ENCODE measurements at places on chromosomes 11 and 22.

DNA sequence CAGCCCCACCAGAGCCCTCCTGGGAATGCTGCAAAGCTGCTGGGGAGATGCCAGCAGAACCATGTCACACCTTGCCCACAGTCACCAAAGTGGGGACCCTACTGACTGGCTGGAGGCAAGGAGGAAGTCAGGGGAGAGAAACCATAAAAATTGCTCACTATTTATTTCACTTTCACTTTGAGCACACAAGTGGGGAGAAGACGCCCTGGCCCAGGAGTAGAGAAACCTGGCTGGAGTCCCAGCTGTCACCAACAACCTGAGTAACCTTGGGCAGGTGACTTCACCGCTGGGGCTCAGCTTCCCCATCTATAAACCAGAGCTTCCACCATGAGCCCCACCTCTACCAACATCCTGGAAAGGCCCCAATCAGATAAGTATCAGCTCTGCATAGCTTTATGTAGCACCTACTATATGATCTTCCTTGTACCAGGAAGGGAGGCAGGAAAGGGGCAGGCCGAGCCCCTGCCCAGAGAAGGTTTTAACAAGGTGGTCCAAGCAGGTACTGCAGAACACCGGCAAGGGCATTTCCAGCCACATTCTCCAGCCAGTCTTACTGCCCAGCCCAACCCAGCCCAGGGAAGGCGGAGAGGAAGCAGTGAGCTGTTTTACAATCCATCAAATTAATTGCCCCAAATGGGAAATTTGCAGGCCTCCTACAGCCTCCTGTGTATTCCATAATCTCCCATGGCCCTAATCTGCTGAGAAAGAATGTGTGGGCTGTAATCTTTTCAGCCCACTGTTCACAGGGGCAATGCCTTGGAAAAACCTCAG, 27.6 kb downstream of the PLEKHA7 start:
- DNase-seq = no peak

- no peak for DNase-seq
These were observed 33.7 kb upstream of the PRR5 start for GRCh38 chr22:44668190-44668885.

DNA sequence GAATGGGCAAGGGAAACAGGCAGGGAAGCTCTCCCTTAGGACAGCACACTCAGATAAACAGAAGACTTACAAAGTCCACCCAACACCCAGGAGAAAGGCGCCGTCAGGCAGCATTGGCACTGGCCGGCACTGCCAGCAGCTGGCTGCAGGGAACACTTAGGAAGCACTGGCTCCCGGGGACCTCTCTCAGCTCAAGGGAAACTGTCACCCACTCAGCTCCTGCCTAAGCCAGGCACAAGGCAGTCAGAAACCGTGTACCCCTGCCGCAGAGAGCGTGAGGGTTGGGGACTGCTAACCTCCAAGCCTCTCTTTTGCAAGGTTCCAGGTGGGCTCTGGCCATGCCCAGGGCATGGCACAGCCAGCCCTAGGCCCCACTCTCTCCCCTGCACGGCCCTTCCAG, 64.7 kb downstream of the DGCR2 start:
- no peak for DNase-seq

DNA sequence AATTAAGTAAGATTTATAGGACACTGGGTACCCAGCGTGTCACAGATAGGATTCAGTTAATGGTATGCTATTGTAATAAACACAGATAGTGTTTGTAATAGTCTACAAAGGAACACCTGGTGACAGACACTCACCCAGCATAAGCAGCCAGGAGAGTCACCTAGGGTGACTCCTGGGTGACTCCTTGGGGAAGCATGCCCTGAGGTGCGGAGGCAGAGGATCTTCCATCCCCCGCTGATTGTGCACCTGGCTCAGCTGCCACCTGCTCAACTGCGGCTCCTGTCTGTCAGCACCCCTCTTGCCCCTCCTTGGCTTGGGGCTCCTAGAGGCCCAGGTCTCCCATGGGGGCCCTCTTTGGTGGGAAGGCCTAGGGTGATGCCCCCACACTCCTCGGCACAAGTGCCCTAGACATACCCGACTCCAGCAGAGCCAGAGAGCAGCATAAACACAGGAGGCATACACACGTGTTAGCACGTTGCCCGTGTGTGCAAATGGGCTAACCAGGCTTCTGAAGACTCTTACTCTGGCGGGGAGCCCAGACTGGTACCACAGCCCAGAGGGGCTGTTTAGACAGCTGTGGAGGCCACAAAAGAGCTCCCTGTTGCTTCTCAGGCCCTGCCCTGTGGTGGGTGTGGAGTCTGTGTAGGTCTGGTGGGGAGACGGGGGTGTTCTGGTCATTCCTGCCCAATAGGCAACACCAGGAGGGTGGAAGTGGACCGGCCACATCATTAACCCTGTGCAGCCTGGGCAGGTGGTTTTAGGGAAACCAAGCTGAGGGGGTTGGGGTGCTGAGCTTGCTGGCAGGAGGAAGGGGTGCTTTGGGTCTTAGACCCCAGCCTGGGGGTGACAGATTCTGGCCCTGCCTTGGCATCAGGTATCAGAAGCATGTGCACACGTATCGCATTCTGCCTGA, 3.0 kb downstream of the INPPL1 start:
- DNase-seq = no peak

DNA sequence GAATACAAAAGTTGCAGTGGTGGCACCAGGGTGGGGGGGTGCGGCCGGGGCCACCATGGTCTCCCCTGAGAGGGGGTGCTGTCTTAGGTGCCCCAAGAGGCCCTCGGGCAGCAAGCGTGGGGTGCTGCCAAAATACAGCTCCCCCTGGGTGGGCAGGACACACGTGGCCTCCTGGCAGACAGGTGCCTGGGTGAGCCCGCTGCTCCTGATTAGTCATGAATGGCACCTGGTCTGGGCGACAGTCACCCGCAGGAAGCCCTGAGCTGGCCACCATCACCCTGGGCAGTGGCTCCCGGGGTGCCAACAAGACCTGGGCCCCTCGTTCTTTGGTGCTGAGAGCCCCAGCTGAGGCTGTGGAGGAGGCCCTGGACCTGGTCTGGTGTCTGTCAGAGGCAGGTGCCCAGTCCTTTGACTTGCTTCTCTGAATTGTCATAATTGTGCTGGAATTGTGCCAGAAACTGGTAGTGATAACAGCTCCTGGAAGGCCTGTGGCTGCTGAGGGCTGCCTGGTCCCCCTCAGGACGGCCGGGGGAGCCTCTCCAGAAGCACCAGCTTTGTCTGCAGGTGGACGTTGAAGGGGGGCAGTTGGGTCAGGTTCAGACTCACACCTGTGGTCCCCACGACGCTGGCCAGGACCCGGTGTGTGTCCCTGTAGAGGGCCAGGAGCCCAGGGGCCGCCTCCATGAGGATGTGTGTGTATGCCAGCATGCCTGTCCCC, 14.8 kb downstream of the ALG12 start:
- DNase-seq = no peak

- DNase-seq = peak; percentile 34
These were observed at the start of gene VEGFB for GRCh38 chr11:64233913-64234586. TSS of gene VEGFB (plus strand) at chr11:64234584. CDS start at chr11:64234834, 250 bp downstream.

DNA sequence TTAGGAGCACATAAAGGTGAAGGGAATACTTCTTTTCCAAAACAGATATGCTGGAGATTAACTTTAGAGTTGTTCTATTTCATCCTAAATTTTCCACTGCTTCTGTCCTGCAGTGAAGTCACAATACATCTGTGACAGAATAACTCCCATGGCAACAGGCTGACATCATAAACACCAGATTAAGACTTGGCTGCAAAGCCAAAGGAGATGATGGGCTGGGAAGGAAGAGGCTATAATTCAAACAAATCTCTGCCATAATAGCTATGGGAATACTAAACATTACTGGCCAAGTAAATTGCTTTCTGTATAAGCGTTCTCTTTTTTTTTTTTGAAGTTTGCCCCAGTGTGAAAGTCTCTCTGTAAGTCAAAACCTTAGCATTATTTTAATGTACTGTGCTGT, 107.7 kb downstream of the CADM1 start:
- no peak for DNase-seq

DNA sequence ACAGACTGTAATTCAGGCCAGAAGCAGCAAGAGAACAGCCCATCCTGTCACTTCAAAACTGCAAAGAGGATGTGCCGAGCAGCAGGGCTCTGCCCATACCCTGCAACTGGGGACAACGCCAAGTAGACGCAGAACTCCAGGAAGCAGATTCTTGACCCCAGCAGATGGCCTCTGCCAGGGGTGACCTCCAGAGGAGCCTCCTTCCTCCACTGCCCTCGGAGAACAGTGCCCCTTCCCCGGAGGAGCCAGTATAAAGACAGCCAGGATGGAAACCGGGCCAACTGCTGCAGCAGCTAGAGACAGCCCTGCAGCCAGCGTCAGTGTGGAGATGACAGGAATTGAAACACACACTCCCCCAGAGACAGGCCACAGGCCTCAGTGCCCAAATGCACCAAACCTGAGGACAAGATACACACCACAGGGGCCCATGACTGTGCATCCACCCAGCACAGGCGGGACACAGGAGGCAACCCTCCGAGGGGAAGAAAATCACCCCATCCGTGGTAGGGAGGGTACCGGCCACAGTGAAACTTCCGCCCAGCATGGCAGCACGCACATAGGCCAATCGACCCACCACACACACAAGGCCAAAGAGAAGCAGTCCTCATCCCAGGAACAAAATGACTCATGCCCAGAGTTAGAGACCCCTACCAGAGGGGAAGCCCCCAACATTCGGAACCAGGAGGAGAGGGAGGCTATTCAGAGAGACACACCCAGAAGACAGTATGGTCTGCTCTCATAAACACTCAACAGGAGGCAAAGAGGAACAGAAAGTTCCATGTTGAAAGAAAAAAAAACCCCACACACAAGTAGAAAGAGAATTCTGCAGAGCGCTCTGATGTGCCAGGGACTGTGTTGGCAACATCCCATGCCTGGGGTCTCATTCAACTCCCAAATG, 5.6 kb downstream of the AHNAK start:
- DNase-seq = no peak

GRCh38 chr22:50267591-50268390, 2.4 kb downstream of the MAPK11 start:
- no peak for DNase-seq

GRCh38 chr22:29117799-29118477, 45.1 kb downstream of the KREMEN1 start:
- no peak for DNase-seq

DNA sequence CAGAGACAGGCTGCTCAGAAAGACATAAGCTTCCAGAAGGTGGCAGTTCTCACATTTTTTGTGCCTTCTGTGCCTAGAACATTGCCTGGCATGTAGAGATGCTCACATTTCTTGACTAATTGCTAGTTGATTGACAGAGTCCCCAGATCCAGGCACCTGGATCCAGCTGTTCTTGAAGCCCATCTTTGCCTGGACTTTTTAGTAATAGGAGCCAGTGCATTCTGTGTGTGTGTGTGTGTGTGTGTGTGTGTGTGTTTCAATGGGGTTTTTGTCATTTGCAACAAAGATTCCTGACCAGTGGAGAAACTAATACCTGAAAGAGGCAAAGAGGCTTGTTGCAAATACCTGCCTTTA, 15.1 kb downstream of the MRGPRF start:
- no peak for DNase-seq

GRCh38 chr11:71339396-71339881, 87.1 kb upstream of the SHANK2 start:
- DNase-seq = no peak

DNA sequence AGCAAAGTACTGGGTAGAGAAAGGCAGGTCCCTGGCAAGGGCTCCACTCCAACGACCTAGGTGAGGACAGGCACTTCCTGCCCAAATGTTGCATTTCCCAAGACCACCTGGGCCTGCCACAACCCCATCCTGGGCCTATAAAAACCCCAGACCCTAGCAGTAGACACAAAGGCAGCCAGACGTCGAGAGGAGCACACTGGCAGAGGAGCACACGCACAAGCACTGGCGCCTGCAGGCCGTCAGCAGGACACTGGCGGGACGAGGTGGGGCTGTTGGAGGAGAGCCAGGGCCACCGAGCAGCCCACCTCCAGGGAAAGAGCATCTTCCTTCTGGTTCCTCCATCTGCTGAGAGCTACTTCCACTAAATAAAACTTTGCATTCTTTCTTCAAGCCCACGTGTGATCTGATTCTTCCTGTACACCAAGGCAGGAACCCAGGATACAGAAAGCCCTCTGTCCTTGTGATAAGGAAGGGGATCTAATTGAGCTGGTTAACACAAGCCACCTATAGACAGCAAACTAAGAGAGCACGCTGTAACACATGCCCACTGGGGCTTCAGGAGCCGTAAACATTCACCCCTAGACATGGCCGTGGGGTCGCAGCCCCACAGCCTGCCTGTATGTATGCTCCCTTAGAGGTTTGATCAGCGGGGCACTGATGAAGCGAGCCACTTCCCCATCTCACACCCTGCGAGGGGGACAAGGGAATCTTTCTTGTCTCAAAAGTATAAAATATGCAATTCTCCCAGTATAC, 89.7 kb upstream of the MTMR2 start:
- no peak for DNase-seq

GRCh38 chr11:33479231-33479630, 221.4 kb downstream of the C11orf91 start:
- no peak for DNase-seq

- DNase-seq = no peak
These were observed 19.0 kb downstream of the WT1 start for GRCh38 chr11:32416301-32416700.

GRCh38 chr11:119450590-119451326, 27.8 kb upstream of the THY1 start:
- no peak for DNase-seq

DNA sequence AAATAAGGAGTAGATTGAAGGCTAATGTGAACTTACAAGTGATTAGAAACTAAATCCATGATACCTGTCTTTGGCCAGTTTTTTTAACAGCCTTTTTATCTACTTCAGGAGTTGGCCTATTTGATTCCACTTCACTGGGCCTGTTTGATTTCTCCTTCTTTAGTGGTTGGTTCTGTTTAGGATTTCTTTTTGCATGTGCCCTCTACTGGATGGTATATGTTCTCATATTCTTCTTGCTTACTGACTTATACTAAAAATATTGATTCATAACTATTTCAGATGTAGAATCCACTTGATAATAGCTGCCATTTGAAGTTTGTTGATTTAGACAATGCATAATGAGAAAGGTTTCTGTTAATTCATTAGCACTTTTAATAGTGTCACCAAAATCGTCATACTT, 53.9 kb downstream of the USP47 start:
- no peak for DNase-seq

DNA sequence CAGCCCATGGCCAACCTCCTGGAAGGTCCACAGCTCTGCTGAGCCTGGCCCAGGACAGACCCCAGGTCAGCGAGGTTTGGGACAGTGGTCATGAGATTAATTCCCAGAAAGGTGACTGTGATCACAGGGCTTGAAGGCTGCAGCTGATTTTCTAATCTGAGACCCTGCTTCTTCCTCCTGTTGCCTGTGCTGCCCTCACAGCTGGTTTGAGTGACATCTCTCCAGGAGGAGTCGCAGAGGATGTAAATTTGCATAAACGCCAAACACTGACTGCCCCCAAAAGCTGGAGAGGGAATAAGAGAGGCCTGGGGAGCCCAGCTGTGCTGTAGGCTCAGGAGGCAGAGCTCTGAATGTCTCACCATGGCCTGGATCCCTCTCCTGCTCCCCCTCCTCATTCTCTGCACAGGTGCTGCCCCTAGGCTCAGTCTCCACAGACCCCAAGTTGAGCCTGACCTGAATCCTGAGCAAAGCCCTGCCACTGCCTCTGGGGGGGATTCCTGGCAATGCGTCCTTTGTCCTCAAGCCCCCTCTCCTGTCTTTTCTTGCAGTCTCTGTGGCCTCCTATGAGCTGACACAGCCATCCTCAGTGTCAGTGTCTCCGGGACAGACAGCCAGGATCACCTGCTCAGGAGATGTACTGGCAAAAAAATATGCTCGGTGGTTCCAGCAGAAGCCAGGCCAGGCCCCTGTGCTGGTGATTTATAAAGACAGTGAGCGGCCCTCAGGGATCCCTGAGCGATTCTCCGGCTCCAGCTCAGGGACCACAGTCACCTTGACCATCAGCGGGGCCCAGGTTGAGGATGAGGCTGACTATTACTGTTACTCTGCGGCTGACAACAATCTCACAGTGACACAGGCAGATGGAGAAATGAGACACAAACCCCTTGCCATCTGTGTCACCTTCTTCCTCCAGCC, 23.8 kb downstream of the GGTLC2 start:
- no peak for DNase-seq
